ENCODE measurements at places on chromosomes 2 and 18.
A peak's percentile ranks its signal among the peaks of the same experiment; 100 is the strongest.

GRCh38 chr2:26915316-26915715 lies 55.1 kb upstream of the MAPRE3 start:
- DNase-seq, result no peak

GRCh38 chr2:120920454-120921148 lies 184.9 kb downstream of the GLI2 start:
- no peak for DNase-seq

- no peak for DNase-seq
These were observed 410.7 kb upstream of the DSEL start for GRCh38 chr18:67926929-67927864.

GRCh38 chr2:18404708-18405107 lies 155.7 kb downstream of the RDH14 start:
- DNase-seq, result no peak

DNA sequence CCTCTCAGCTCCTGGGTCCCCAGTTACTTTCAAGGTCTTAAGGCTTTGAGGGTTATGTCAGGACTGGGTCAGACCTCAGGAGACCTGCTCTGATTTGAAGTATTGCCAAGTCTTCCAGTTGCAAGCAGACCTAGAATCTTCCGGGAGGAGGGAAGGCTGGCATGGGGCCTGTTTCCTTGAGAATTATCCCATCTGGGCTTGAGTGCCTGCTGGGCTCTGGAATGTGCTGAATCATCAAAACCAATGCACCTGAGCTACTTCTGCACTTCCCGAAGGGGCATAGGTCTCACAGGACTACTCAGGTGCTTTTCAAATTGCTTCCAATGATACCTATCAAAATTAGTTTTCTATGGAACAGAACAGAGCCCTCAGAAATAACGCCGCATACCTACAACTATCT lies 327.3 kb downstream of the XIRP2 start:
- DNase-seq, result no peak

GRCh38 chr2:3899536-3900155 lies 196.3 kb downstream of the DCDC2C start:
- DNase-seq, result no peak

DNA sequence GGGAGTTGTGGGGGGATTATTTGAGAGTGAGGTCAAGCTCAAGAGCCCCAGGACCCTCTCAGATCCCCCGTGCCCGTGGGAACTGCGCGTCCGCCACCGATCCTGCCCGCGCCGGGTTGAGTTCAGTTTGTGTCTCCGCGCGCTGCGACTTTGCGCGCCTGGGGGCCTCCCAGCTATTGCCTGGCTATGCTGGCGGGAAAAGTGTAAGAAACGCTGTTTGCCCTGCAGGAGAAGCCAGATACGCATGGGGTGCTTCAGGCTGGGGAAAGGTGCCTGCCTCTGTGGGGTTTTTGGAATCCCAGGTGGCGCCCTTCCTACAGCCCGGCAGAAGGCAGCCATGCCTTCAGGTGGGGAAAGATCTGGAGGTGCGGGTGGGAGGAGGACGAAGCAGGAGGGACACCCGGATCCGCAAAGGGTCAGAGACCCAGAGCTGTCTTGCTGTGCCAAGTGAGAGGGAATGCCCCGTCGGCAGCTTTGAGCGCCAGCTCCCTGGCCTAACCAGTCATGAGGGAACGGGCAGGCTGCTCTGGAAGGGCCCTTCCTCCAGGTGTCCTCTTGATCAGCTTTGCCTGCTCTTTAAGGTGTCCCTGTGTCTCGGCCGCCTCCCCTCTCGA lies 22.5 kb downstream of the TEX44 start:
- DNase-seq, result no peak

DNA sequence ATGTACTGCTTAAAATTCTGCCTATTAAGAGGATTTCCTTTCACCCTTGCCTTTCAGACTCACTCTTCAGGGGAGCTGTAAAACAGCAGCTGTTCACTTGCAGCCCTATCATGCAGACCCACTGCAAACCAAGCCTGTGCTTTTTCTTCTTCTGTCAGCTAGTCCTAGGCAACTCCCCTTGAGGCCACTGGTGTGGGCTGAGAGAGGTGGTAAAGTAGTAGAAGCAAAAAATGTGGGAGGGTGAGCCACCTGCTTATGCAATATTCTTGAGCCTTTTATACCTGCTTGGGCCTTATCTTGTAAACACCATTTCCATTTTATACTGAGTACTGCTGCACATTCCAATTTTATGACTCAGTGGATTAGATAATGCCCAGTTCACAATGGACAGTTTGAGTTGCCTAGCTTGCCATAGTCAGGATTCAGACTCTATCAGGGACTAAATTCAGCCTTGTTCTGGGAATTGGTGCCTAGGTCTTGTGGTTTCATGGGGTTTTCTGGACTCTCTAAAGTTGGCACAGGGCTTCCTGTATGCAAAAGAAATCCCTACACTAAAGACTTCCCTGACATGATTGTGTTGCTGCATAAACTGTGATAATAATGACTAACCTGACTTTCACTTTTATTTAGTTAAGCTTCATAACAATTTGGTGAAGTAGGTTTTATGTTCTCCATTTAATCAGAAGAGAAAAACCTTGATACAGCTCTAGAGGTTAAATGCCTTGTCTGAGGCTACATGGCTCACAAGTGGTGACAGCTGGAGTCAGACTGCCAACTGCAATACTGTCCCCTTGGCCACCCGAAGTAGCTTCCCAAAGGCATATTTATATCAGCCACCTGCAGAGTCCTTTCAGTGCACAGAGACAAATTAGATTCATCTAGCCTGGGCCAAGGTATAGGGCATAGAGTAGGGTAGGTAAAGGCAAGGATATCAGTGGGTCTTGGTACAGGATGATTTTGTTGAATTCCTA lies 47.4 kb upstream of the KDM3A start:
- peak; percentile 87 for DNase-seq

DNA sequence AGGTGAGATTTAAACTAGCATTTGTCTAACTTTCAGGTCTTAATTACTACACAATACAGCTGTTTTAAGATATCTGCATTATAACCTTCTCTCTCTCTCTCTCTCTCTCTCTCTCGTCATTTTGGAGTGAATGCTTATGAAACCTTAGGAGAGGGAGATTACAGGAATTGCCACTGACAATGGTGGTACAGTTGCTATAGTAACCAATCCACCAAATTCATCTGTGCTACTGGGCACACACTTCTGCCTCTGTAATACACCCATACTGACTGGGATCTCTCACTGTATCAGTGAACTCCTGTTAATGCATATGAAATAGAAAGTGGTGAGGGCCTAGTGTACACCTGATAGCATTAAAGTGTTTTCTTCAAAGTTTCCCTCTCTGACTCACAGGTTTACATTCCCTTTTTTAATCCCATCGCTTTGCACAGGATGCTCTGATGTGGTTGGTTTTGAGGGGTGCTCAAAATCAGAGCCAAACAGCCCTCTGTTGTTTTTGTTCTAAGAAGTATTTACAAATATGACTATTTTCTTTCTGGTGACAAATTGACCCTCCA lies 13.1 kb downstream of the KLHL14 start:
- DNase-seq, result no peak

DNA sequence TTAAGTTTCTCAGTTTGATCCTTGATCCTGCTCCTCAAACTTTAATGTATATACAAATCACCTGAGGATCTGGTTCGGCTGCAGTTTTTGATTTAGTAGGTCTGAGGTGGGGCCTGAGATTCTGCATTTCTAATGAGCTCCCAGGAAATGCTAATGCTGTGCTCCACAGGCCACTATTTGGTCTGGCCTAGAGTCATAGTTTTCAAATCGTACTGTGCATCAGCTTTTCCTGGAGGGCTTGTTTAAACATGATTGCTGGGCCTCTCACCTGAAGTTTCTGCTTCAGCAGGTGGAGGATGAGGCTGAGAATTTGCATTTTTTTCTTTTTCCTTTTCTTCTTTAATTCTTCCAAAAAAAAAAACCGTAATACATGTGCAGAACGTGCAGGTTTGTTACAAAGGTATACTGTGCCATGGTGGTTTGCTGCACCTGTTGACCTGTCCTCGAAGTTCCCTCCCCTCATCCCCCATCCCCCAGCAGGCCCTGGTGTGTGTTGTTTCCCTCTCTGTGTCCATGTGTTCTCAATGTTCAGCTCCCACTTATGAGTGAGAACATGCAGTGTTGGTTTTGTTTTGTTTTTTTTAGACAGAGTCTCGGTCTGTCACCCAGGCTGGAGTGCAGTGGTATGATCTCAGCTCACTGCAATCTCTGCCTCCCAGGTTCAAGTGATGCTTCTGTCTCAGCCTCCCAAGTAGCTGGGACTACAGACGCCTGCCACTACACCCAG lies 42.2 kb upstream of the CD28 start:
- DNase-seq, result peak; percentile 81

DNA sequence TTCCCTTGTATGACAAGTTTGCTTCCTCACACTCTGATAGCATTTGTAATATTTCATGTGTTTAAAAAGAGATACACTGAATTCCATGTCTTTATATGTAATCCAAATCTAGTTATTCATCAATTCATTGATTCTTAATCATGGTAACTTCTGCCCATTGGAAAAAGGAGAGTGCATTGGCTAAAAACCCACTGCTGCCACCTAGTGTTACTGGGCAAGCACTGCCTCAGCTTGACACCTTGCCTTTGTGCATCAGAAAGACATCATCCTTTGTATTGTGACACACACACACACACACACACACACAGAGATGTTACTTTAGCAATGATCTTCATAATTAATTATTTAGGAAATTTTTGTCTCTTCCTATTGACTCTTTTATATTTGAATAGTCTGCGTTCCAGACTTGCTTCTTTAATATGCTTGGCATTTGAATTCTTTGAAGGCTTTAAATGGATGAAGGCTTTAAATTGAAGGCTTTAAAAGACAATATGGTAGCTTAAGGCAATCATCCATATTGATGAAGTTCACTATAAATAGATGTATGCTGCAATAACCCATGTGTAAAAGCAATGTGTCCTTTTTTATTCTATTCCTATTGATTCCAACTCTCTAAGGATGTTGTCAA lies 414.2 kb upstream of the CHST9 start:
- peak; percentile 38 for DNase-seq

GRCh38 chr2:231299267-231299666 lies 96.2 kb upstream of the B3GNT7 start:
- no peak for DNase-seq

DNA sequence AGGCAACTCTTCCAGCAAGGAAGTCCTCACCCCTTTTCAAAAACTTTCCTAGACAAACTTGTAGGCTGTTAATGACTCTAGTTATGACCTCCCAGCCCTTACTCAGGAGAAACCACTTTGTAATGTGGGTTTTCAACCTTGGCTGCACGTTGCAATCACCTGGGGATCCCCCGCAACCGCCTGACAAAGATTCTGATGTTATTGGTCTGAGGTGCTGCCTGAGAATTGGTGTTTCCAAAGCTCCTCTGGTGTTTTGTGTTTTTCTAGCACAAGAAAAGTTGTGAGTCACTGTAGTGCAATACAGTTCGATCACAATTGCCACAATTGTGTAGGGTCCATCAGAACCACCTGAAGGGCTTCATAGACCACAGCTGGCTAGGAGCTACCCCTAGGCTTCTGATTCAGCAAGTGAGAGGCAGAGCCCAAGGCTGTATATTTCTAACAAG lies 121.6 kb downstream of the SP100 start:
- DNase-seq, result no peak

GRCh38 chr2:189002079-189002478 lies 27.9 kb downstream of the COL3A1 start:
- DNase-seq, result peak; percentile 73

GRCh38 chr2:31467426-31467825 lies 52.9 kb upstream of the XDH start:
- peak; percentile 59 for DNase-seq

- DNase-seq, result no peak
These were observed 13.2 kb upstream of the KLHL30 start for GRCh38 chr2:238125127-238125885.

Measured in bronchial epithelial cell (primary cell).